ENCODE measurements at places on chromosomes 13 and 19. TPM values are rescaled to one million over a fixed set of nuclear protein-coding genes. Genes with fewer than 3 reads are reported as not detected.

KLK2 gene
- total RNA-seq: not detected

DNA sequence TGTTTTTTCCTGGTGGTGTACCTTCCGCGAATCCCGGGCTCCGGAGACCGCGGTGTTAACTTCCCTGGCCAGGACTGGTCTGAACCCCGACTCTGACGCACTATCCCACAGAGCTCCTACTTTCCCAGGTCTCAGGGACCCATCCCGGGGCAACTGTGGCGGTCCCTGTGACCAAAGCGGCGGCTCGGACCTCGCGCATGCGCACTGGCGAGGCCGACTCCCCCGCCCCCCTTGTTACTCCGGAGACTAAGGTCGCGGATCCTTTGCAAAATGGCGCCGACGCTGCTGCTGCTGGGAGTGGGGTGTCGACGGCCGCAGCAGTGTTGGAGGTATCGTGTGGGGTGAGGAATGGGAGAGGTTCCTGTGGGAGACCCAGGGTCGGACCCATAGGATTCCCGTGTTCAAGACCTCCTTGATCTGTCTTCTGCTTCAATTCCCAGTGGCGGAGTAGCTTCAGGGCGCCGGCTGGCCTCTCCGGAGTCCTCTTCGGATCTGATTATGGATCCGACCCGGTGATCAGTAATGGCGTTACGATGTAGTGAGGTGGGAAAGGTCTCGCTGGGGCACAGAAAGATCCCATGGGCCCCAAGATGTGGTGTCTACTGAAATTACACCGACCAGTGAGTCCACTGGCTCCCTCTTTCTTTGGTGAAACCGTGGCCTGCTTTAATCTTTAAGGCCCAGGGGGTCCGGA is 66.6 kb upstream of the ZNF527 start:
- peak; percentile 84 for DNase-seq

FOXO1 gene
- total RNA-seq: 42.5 TPM

DNA sequence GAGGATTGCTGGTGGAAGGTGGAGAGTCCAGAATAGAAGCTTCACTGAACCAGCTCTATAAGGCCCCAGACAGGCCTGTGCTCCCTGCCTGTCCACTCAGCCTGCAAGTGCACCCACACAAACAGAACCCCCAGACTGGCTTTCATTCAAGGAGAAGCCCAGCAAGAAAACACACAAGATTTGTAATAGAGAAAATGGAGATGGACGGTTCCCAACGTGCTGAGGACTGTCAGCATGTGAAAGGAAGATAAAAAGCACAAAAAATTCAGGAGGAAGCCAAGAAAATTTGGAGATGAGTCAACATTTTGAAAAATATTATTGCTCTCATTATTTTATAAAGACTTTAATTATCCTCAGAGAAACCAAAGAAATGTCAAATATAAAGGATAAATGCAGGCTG is 218.2 kb upstream of the SLC10A2 start:
- no peak for DNase-seq

GRCh38 chr13:65856431-65856830 is 1373.7 kb downstream of the PCDH9 start:
- no peak for DNase-seq

DNA sequence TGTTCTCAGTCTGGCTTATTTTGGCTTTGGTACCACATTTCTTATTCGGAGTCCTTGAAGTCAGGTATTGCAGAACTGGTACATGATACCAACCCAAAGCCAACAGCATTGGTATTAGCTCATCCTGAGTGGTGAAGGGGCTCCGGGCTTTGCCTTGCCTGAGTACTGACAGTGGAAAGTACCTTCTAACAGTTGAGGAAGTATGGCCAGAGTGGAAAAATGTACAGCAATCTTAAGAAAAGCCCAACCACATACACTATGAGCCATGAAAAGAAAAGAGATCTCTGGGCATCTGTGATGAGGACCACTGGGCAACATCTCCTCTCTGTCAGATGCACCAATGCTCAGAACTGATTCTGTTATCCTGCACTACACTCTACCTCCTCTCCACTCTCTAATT is 8.3 kb downstream of the LCP1 start:
- DNase-seq: no peak

DNA sequence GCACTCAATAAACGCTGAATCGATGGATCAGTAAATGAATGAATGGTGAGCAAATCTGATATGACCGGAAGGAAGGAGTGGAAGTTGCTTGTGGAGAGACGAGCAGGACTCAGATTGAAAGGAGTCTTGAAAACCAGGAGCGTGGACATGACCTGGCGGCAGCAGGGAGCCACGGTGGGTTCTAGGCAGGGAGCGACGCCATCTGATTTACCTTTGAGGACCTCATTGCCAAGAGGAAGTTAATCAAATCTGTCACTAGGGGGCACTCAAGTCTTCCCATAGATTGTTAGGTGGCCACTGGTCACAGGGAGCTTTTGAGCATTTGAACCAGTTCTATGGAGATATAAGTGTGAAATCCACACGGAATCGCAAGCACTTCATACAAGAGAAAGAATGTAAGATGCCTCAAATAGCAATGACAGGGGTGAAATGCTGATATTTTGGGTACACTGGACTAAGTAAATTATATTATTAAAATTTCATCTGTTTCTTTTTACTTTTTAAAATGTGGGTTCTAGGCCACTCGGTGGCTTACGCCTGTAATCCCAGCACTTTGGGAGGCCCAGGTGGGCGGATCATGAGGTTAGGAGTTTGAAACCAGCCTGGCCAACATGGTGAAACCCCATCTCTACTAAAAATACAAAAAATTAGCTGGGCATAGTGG is 9.2 kb upstream of the FBN3 start:
- DNase-seq: no peak

MAP2K7 gene
- total RNA-seq: 22.2 TPM

DNA sequence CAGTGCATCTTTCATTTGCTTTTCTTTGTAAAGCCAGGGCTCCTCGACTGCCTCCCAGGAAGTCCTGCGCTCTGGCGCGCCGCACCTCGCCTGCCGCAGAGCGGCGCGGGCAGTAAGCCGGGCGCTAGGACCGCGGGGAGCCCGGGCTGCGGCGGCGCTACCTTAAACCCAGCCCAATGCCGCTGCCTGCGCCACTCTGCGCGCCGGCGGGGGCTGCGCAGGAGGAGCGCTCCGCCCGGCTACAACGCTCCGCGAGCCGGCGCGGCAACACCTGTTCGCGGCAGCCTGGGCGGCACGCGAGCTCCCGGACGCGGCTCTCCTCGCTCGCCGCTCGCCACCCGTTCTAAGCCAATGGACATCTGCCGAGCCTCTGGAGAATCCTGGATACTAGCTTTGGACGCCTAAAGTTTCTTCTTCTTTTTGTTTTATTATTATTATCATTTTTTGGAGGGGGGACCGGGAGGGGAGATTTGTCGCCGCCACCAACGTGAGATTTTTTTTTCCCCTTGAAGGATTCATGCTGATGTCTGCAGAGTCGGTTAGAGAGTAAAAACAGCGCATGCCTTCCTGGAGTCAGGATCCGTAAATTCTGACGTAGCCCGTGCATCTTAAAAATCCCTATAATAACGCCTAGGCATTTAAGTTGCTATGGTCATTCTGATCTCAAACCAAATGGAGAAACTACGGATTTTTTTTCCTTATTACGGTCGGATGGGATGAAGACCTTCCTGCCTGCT is at the start of gene FGF9:
Gene FGF9, plus strand, starts transcription at position 191 of the 737 bp plus-strand sequence. CDS start 840 bp downstream, outside the sequence.
- DNase-seq: peak; percentile 90

- DNase-seq: no peak
Measured at GRCh38 chr13:97223711-97224541, 1.8 kb downstream of the MBNL2 start.

DNA sequence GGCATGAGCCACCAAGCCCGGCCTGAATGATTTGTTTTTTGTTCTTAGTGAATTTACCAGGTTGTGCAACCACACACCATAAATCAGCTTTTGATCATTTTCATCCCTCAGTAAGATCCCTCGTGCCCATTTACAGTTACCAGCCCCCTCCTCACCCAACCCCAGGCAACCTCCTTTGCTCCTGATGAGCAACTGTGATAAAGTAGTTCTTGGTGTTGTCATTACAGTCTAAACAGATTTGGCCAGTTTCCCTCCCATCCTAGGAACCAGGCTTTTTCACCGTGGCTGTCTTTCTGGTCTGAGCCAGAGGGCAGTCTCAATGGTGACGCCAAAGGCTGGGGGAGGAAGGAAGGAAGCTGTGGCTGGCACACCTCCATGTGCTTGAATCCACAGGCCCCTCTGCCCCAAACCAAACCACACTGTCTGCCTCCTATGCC is 61.2 kb upstream of the WDFY2 start:
- DNase-seq: peak; percentile 81
